ENCODE measurements at places on chromosomes 13 and 19.
A peak's percentile ranks its signal among the peaks of the same experiment; 100 is the strongest.

- no peak for DNase-seq
Observed at GRCh38 chr19:13795595-13796300, 505 bp downstream of the ZSWIM4 start.

- no peak for DNase-seq
Observed at GRCh38 chr13:75149776-75150175, 332.2 kb downstream of the TBC1D4 start.

DNA sequence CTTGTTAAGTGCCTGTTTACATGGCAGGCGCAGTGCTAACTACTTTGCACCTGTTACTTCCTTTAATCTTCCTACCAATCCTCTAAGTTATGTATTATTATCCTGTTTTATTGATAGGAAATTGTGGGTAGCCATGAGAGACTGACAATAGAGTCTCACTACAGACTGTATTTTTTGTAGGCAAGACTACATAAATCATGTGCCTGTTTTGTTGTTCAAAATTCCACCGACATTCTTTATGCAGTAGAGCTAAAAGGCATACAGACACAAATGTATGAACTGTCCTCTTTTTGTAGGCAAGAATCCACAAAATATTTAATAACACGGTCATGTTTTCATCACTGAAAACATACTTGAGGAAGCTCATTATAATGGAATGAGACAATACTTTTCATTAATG lies 205.5 kb downstream of the NALCN start:
- DNase-seq = no peak

- no peak for DNase-seq
Observed at GRCh38 chr19:41377977-41378709, 1.8 kb downstream of the TMEM91 start.

DNA sequence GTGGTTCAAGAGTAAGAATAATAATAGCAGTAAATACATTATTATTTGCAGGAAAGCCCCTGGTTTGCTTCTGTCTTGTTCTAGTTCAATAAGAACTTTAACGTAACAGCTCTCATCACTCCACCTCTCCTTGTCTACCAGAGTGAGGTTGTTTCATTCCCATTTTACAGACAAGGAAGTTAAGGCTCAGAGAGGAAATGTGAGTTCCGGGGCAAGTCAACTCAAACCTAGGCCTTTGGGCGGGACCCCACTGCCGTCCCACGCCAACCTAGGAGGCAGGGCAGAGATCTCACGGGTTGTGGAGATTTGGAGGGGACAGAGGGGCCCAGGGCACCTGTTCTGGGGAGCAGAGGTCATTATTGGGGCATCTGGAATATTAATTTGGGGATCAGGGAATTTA lies 1.5 kb downstream of the MAP4K1 start:
- no peak for DNase-seq

GRCh38 chr19:53664760-53665159 lies 33.0 kb downstream of the DPRX start:
- DNase-seq = no peak

DNA sequence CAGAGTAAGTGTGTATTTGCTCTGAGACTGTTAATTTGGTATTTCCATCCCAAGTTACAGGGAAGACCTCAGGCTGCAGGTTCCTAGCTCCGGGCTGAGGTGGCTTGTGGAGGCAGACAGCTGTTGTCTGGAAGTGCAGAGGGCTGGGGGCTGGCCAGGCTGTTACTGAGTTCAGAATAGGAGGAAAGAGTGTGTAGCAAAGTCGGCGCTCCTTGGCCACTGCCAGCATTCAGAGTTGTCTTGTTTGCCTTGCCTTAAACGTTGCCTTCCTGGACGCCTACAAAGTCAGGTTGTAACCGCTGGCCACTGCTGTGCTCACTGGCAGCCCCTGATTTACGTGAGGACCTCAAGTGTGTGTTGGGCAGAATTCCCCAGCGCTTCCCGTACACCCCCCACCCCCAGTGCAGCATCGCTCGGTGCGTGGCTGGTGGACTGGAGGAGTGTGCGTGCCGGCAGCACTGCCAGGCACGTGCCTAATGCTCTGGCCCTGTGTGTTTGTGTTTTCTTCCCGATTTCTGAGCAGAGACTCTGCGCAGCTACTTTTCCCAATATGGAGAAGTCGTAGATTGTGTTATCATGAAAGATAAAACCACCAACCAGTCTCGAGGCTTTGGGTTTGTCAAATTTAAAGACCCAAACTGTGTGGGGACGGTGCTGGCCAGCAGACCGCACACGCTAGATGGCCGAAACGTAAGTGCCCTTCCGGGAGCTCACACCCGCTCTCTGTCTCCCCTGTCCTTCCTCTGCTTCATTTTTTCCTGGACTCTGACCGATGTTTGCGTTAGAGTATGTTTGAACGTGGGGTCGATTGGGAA lies 10.5 kb downstream of the DAZAP1 start:
- no peak for DNase-seq

DNA sequence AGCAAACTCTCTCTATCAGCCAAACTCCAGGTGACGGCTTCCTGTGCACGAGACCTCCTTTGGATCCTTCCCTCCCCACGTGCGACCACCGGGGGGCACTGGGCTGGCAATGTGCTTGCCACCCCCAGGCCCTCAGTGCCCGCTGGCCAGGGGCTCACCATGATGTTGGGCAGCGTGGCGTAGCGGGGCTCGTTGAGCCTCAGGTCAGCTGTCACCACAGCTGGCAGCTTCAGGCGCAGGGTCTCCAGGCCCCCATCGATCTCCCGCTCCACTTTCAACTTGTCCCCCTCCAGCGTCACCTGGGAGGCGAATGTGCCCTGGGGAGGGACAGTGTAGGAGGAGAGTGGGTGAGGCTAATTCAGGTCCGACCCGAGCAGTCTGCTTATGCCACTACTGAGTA lies 4.8 kb upstream of the VSIG10L start:
- DNase-seq = no peak

DNA sequence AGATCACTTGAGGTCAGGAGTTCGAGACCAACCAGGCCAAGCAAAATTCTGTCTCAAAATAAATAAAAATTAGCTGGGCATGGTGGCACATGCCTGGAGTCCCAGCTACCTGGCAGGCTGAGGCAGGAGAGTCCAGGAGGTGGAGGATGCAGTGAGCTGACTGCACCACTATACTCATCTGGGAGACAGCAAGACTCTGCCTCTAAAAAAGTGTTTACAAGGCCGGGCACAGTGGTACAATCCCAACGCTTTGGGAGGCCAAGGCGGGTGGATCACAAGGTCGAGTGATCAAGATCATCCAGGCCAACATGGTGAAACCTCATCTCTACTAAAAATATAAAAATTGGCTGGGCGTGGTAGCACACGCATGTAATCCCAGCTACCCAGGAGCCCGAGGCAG lies 4.2 kb upstream of the DAPK3 start:
- no peak for DNase-seq

GRCh38 chr19:54916822-54917221 lies 10.9 kb downstream of the NCR1 start:
- no peak for DNase-seq

DNA sequence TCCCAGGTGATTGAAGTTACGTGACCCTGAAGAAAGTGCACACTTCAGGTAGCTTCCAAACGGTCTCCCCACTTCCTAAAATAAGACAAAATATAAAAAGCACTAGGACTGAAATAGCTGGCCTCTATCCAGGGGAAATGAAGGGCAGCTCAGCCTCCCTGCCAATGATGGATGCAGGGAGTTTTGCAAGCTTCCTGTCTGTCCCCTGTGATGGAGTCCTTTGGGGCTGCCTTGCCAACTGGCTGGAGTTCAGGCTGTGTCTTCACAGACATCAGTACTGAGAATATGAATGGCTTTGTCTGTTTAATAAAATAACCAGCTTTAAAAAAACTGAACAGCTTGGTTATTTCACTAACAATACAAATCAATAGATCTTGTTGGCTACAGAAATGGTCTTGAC lies 101.4 kb upstream of the GPR12 start:
- no peak for DNase-seq

DNA sequence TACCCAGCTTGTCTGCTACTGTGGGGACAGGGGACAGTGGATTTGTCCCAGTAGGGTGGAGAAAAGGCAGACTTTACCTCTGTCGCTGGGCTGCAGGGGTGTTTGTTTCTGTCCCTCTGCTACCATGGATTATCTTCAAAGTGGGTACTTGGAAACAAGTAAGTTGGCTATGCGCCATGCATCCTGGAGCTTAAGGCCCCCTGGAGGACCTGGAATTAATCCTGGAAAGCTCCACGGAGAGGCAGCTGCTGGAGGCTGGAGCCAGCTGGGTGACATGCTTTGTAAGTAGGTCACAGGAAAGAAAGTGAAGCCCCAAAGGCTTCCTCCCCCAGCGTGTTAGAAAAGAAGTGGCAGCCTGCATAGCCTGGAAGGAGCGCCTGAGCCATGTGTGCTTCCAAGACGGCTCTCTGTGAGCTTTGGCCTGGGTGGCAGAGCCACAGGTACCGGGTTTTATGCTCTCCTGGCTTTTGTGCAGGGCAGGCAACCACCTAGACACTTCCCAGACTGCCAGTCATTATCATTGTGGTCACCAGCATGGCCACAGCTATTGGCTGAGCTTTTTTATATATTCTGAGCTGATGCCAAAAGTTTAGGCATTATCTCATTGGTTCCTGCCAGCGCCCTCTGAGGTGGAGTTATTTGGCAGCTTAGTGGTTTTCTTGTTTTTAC lies 9.5 kb downstream of the B3GLCT start:
- no peak for DNase-seq

DNA sequence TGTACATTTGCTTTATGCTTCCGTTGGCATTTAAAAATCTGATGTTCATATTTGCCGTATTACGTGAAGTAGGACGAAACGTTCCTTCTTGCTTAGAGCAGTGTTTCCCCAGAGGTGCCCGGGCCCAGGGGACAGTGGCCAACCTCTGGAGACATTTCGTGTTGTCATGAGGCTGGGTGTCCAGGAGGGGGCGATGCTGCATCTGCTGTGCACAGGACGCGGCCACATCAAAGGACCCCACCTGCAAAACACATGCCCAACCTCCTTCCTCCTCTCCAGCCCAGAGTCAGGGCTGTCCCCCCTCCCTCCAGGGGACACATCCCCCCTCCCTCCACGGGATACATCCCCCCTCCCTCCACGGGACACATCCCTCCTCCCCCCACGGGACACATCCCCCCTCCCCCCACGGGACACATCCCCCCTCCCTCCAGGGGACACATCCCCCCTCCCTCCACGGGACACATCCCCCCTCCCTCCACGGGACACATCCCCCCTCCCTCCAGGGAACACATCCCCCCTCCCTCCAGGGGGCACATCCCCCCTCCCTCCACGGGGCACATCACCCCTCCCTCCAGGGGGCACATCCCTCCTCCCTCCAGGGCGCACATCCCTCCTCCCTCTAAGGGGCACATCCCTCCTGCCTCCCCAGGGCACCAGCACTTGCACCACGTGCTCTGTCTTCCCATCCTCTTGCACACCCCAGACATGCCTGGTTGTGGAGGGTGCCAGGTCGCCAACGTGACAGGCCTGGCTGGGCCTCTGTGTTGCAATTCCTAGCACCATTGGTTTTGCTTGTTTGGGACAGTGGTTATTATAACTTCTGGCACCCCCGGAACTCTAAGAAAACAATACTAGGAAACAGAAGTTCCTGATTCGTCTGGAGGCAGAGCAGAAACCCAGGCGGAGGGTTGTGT lies 46.7 kb downstream of the GAS6 start:
- DNase-seq = peak; percentile 72

GRCh38 chr13:111289251-111289650 lies 31.2 kb upstream of the TEX29 start:
- DNase-seq = no peak

- DNase-seq = no peak
Observed at GRCh38 chr13:49246850-49247642, 679 bp upstream of the CDADC1 start.

GRCh38 chr19:34178274-34178610 lies 5.9 kb downstream of the LSM14A start:
- DNase-seq = no peak

DNA sequence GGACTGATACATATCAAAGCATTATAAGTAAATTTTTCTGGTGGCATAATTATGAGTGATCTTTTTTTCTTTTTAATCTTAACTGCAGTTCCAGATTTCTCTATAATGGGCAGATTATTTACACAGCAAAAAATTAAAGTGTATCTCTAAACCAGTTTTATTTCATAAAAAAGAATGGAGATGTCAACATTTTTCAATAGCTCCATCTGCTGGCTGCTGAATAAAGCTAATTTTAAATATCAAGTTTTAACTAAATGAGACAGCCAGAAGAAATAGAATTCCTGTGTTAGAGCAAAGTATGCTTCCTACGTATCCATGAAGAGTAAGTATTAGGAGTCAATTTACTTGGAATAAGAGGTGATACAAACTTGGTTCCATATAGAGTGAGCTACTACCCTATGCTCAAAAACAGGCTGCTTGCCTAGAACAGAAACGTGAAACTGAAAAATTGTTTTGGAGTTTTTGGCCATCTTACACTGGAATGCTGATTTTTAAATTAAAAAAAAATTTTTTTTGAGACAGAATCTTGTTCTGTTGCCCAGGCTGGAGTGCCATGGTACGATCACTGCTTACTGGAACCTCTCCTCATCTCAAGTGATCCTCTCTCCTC lies 5.0 kb upstream of the PDS5B start:
- DNase-seq = no peak

DNA sequence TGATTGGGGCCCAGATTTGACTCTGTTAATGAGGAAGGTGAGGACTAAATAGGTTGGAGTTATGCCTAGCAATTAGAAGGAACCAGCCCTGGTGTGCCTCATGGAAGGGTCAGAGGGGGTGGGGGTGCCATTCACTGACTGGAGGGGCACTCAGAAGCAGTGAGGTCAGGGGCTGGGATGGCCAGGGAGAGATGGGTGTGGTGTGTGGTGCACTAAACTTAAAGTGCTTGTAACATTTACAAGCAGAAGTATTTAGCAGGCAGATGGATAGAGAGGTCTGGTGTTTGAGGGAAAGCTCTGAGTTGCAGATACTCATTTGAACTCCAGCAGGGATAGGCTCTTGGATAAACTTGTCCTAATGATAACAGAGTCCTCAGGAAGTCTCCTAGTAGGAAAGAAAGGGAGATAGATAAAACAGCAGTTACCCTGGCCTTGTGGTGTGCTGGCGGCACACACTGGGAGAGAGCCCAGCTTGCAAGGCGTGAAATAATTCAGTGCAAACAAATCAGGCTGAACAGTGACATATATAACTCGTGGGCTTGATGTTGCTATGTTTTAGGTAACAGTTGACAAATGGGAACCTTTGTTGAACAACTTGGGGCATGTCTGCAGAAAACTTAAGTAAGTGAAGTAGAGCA lies 20.0 kb upstream of the UPF3A start:
- DNase-seq = no peak

GRCh38 chr19:23283925-23284324 lies 33.7 kb upstream of the ZNF724 start:
- peak; percentile 52 for DNase-seq

GRCh38 chr13:74136084-74136658 lies 2.0 kb upstream of the KLF12 start:
- DNase-seq = peak; percentile 53

DNA sequence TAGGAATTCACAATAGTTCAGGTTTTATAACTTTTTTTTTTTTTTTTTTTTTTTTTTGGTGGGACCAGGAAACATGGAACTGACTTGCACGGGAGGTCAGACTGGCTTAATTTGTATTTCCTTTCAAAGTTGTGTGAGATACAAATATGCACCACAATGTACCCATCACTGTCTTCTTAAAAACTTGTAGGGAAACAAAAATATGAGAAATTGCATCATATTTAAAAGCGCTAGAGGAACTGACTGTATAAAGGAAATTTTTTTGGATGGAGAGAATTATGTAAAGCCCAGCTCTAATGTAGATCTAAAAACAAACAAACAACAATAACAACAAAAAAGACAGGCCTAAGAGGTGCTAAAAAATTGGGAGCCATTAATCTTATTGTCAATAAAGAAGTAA lies 246.5 kb downstream of the DCT start:
- DNase-seq = no peak

GRCh38 chr13:40317980-40318327 lies 348.5 kb downstream of the FOXO1 start:
- no peak for DNase-seq

GRCh38 chr19:19540064-19540714 lies 2.1 kb downstream of the CILP2 start:
- peak; percentile 56 for DNase-seq

All from brain microvascular endothelial cell (primary cell).